T-helper 2 cell (primary cell): ENCODE measurements at places on chromosomes 11 and 22.

GRCh38 chr22:31094021-31094551 lies 13.0 kb downstream of the SMTN start:
- no peak for DNase-seq

- DNase-seq = no peak
These were observed 82.5 kb upstream of the DDI1 start for GRCh38 chr11:103953797-103954486.

GRCh38 chr11:35282221-35282882 lies 137.0 kb downstream of the SLC1A2 start:
- DNase-seq = no peak

- DNase-seq = no peak
These were observed at the start of gene SEZ6L for GRCh38 chr22:26169315-26170111. Gene SEZ6L, plus strand, starts transcription at chr22:26169462. Its CDS starts 208 bp downstream, at chr22:26169670.

DNA sequence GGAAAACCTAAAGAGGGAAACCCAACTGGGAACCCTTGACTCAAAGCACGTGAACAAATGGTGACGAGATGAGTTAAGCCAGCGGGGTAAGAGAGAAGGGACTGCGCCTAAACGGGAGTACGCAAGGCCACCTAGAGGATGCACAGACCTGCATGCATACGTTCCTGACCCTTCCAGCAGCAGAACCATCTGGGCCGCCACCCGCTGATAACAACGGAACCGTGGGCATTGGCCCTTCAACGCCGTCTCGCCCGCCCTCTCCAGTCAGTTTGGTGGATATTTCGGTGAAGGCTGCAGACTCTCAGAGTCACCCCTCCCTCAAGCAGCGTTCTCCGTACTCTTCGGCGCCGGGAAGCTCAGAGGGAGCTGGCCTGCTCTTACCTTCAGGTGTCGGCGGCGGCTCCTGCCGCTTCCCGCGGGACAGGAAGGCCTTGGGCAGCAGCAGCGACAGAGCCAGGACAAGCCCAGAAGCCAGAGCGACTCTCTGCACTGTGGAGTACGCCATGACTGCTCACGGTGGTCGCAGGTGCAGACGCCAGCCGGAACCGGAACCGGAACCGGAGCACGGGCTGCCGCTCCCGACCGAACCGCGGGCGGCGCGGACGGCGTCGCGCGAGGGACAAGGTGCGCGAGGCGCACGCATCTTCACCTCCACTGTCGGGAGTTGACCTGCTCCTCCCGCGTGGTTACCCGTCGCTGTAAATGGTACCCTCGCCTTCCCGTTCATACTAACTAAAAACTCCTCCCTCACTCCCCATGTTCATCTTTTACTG lies at the start of gene RIC3:
RIC3 (minus strand) TSS at position 541 of the 773 bp plus-strand sequence; CDS start at position 505, 36 bp downstream.
- no peak for DNase-seq
